ENCODE measurements at places on chromosomes 1 and 21.

GRCh38 chr1:170967042-170967910, 31.9 kb downstream of the MROH9 start:
- DNase-seq: peak; percentile 60

DNA sequence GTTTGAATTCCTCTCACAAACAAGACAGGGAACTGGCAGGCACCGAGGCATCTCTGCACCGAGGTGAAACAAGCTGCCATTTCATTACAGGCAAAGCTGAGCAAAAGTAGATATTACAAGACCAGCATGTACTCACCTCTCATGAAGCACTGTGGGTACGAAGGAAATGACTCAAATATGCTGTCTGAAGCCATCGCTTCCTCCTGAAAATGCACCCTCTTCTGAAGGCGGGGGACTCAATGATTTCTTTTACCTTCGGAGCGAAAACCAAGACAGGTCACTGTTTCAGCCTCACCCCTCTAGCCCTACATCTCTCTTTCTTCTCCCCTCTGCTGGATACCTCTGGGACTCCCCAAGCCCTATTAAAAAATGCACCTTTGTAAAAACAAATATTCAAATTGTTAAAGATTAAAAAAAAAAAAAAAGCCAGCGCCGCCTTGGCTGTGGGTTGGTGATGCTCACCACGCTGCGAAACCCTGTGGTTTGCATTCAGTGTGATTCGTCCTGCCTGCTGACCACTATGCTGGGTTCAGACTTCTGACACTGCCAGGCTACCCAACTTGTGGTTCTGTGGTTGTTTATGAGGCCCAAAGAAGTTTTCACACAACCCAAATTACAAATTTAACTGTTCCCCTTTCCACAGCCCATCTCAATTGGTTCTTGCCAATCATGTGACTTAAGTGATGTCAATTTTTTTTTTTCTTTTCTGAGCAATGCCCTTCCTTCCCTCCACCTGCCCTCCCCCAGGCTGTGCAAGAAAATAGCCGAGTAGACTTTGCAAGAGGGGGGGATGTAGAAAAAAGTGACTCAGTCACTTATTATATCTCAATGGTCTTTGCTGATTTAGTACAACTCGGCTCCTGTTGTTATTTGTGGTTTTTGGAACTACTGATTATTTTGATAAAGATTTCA, at the start of gene RUNX1:
Gene RUNX1 (minus strand): TSS at position 597 of the 912 bp plus-strand sequence.
- DNase-seq: peak; percentile 97

GRCh38 chr1:39158327-39159086, 46.0 kb upstream of the MACF1 start:
- DNase-seq: no peak

- DNase-seq: no peak
Measured at GRCh38 chr1:1538334-1538733, 2.1 kb downstream of the TMEM240 start.

All from hematopoietic multipotent progenitor cell treated with erythropoietin and hydrocortisone succinate and interleukin-3 and kit ligand, for 4 days (in vitro differentiated cells).